ENCODE measurements at places on chromosomes 12 and 14.

GRCh38 chr12:8913702-8914032, 642 bp upstream of the PHC1 start:
- no peak for DNase-seq

DNA sequence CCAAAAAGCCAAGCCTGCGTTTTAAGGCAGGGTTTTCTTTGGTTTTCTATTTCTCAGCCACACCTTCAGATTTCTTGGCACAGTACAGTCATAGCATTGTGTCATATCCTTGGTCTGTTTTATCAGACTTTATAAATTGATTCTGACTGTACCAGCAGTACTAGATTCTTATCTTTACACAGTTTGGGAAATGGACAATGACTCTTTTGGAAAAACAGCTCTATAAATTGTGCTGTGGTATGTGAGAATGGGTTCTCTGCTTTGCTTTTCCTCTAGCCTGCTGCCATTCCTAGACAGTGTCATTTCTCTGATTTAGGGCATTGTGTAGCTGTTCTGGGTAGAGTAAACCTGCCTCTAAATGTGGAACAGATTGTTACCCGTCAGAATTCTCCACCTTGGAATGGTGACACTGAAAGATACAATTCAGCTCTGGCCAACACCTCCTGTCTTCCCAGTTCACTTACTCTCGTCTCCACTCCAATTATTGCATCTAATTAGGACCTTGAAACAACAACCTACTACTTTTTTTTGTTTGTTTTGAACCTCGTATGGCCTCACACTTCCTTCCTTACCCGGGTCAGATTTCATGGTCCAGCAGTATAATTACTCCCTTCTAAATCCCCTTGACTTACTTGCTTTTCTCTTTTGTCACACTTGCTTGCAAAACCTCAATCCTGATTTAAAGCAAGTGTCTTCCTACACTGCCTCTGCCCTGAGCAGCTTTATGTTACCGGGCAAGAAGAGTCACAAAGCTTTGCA, 226.3 kb downstream of the ERC1 start:
- DNase-seq, result peak; percentile 35

GRCh38 chr14:104794993-104795780, at the start of gene AKT1:
TSS of gene AKT1 (minus strand) at chr14:104795748. CDS start at chr14:104792643, 3,105 bp downstream.
- peak; percentile 58 for DNase-seq

GRCh38 chr14:72512925-72513324, 381.0 kb downstream of the DPF3 start:
- DNase-seq, result no peak

GRCh38 chr14:102525219-102525928, 15.8 kb upstream of the ANKRD9 start:
- no peak for DNase-seq

DNA sequence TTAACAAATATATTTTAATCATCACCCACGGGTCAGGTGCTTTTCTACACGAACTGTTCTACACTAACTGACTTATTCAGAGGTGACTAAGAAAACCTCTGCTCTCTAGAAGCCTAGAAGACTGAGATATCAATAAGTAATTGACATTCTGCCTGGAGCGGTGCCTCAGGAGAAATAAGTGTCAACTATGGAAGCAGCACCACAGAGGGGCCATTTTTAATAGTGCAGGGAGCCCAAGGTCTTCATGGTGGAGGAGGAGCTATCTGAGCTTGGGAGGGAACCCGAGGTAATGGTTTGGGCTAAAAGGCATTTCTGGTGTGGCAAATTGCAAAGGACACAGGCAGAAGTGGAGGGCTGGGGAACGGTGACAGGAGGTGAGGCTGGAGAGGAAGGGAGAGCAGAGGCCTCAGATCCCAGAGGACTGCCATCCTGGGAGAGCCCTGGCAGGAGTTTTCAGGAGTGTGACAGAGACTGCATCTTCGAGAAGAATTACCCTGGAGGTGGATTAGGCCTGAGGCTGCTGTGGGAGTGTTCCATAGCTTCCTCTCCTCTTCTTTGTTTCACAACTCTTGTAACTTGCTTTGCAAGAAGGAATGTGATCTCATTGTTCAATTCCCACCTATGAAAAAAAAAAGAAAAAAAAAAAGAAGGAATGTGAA, 123.1 kb downstream of the NPAS3 start:
- no peak for DNase-seq

- DNase-seq, result no peak
These were observed 96.2 kb downstream of the CPSF2 start for GRCh38 chr14:92217936-92218335.

DNA sequence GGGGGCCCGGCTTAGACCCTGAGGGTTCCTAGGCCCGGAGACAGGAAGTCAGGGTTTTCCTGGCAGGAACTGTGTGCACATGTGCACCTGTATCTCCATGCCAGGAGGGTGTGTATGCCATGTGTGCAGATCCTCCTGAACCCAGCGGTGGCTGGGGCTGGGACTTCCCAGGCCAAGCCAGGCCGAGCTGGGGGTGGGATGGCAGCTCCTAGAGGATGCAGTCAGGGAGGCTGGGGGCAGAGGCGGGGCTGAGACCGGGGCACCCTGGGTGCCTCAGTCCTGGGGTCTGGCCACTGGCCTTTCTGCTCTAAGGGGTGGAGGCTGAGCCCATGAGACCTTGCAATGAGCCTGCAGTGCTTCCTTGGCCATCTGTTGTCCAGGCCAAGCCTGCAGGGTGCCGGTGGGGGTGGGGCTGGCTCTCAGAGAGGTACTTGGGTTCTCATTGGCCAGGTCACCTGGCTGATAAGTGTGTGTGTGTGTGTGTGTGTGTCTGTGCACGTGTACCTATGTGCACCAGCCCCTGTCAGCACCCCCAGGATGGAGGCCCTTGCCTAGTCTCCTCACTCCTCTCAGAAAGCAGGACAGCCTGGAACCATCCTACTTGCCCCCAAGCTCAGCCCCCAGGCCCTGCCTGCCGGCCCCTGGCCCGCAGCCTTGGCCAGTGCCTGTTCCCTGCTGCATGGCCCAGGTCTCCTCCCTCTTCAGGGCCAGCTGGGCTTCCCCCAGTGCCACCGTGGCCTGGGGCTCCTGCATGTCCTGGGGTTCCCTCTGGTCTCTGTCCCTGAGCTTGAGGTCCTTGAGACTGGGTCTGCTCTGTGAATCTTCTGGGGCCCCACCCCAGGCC, 10.6 kb upstream of the TNFAIP2 start:
- DNase-seq, result no peak

- DNase-seq, result no peak
These were observed 198.9 kb downstream of the RBM19 start for GRCh38 chr12:113766879-113767878.

GRCh38 chr14:51396222-51396815, 156.3 kb downstream of the TMX1 start:
- no peak for DNase-seq

GRCh38 chr12:116927244-116927940, 16.6 kb downstream of the FBXW8 start:
- no peak for DNase-seq

- DNase-seq, result no peak
These were observed 135.4 kb downstream of the ZFP36L1 start for GRCh38 chr14:68657300-68658028.

DNA sequence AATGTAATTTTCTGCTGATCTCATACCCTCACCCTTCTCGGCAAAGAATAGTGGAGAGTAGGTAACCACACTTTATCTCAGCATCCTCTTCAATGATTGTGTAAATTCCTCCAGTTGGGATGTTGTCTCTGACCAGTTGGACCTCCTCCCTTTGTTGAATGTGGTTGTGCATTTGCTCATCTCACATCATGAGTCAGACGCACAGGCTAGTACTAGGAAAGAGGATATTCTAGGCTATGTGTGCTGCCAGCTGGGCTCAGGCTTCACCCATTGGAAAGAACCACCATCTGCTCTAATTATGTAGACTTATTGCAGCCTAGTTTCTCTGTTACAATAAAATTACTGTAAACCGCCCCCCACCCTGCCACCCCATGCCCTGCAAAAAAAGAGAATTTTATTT, 90.3 kb downstream of the LMO3 start:
- no peak for DNase-seq

DNA sequence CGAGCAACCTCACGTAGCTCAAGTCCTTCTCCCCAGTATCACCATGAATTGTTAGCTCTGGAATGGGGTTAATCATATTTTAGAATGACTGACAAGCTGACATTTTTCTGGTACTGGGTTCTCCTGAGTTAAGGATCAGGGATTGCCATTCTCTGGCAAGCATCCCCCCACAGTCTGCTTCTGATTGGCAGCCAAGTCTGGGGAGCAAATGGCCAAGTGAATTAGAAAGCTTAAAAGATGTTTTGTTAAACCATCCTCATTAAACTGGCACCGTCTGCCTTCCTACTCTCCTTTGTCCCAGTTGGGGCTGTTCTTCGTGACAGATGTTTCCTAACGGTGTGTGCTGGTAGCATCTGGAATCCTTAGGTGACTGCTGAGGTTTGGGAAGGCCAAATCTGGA, 17.2 kb upstream of the CISTR start:
- no peak for DNase-seq

All from right kidney (tissue), 9 donors.